Eye (tissue), 1 donor: ENCODE measurements at places on chromosomes 7 and 10.

DNA sequence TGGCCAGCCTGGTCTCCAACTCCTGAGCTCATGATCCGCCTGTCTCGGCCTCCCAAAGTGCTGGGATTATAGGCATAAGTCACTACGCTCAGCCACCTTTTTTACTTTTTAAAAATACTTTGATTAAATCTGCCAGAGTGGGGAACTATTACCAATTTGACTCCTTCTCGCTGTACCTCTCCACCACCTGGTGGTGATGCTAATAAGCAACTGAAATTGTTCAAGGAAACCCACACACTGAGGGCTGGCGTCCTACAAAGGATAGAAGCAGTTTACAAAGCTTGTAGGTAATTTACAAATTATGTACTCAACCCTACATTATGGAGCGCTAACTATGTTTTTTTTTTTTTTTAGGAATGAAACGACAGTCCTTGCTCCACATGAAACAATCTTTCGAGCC is 111.1 kb downstream of the CPED1 start:
- DNase-seq = no peak

DNA sequence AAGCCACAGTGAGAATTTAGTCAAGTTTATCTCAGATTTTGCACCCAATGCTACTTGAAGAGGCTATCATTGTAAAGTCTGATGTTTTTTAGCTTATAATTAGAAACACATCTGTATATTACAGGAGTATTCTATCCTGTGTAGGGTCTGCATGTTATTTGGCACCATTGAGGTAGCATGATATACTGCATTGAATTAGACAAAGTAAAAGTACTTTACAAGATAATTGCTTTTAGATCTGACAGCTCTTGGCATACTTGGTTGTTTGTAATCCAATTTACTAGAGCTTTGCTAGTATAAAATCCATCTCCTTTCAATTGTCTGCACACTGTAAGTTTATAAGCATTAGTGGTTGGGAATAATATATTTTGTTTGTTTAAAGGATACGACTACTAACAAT is 714.3 kb downstream of the ANKRD7 start:
- no peak for DNase-seq

GRCh38 chr10:75450075-75450445 is 18.6 kb downstream of the LRMDA start:
- DNase-seq = peak; percentile 51

GRCh38 chr7:150382123-150382843 is 3.2 kb downstream of the ZNF775 start:
- DNase-seq = no peak

DNA sequence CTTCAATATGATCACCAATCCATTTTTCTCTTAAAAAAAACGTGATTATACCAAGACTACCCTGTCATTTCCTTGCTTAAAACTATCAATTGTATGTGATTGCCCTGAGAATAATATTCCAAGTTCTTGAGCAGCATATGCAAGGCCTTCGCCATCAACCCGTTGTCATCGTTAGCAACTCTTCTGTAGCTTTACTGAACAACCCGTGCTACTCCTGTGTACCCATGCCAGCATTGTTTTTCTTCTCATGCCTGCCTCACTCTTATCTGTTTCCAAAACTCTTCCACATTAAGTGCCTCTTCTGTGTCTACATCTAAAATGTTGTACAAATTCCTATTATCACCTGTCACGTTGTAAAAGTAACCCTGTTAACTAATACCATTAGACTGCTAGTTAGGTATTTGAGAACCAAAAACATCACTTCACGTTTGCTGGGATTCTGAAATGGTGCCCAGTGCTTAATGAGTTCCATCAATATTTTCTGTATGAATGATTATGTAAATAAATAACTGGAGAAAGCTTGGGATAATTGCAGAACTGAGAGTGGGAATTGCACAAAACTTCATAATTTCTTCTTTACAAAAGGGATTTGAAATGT is 10.5 kb downstream of the CAV2 start:
- no peak for DNase-seq
